RWPE2 (cell line): ENCODE measurements at places on chromosomes 12 and 14.

- no peak for DNase-seq
Observed at GRCh38 chr12:98701166-98701565, 56.1 kb downstream of the APAF1 start.

DNA sequence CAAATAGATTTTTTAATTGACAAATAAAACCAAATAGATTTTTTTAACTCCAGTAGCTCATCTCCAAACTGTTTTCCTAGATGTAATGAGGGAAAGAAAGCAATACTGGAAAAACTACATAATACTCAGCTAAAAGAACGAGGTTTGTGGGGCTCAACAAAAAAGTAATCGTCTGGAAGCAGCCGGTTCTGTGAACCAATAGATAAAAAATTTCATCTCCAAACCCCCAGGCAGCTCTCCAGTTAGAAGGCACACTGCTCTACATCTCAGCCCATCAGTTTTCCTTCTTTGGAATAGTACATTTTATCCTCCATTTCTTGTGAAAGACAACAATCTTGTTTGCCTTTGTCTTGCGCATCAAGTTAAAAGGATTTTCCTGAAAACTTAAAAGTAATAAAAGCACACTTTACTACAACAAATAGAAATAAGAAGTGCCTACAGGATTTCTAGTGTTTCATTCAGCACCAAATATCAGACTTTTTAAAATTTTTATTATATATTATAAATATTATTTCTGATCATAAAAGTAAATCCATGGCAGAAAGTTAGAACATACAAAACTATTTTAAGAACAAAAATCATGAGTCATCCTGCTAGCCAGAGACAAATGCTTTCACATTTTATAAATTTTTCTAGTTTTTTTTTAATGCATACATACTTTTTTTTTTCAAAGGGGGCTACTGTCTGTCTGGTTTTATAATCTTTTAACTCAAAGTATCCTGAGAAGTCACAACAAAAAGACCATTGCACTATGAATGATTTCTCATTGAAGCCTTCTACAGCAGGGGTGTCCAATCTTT lies 67.7 kb downstream of the EPS8 start:
- no peak for DNase-seq

- DNase-seq: no peak
Observed at GRCh38 chr14:66009089-66009488, 477.1 kb upstream of the CCDC196 start.

- DNase-seq: no peak
Observed at GRCh38 chr12:108888031-108888430, 8.1 kb downstream of the DAO start.

DNA sequence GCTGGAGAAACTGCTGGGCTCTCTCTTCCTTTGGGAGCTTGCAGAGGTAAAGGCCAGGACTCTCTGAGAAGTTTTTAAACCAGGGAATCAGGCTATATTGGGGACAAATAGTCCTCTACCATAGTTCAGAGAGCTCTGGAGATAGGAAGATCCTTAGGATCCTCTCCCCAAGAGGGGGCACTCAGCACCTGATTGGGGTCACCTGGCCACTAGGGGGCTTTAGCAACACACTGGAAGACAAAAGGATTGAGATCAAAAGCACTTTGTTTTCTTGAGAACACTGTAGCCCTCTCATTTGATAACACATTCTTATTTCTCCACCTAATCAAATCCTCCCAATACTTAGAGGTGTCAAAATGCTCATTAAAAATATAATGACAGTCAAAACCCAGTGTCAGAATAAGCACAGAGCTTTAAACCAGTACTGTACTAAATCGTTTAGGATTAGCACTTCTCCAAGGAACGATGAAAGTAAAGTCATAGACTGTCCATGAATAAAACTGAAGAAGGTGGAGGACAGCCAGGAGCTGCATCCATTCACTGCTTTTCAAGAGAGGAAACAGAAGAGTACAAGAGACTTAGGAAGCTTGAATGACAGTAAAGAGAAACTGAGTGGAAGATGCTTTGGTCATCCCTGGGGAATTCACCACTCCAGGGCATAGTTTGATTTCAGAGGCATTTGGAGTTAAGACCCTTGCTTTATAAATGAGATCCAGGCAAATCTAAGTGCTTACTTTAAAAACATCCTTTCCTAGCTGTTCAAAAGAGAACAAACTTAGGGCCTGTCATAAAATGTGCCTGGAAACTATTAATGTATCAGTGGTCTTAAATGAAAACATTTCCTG lies 26.5 kb downstream of the BMP4 start:
- no peak for DNase-seq

- DNase-seq: no peak
Observed at GRCh38 chr12:69897744-69898143, 72.7 kb downstream of the MYRFL start.
